ENCODE measurements at places on chromosomes 16 and 17.

DNA sequence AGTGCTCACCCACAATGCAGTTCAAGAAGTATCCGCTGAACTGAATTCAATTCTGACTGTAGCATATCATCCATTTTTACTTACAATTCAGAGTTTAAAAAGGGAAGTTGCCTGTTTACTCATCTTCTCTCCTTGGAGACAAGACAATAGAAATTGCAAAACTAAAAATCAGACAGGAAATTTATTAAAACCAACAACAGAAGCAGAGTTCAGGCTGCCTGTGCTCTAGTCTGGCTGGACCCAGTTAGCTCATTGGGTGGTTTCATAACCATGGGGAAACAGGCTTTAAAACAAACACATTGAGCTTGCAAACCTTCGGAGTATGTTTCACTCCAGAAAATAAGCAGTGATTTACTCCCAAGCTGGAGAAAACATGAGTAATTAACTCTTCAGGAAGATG is 321.4 kb downstream of the GRIN2A start:
- DNase-seq: no peak

GRCh38 chr16:19210280-19210924 is 42.4 kb downstream of the SYT17 start:
- no peak for DNase-seq

DNA sequence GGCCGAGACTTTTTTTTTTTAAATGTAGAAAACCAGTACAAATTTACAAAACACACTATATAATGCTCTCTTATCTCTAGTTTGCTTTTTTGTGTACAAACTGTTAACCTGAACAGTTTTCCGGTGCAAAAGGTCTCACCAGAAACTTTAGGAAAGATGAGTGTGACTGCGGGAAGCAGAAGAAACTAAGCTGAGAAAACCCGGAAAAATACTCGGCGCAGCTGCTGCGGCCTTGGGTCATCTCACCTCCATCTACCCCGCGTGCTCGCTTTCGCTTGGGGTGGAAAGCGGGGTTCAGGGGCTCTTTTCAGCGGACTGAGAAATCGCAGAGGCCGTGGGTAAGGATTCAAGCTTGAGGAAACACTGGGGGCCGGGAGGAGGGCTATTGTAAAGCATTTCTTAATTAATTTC is 1.8 kb downstream of the SALL1 start:
- DNase-seq: no peak

GRCh38 chr16:26569793-26570192 is 496.9 kb upstream of the C16orf82 start:
- no peak for DNase-seq

- no peak for DNase-seq
These were observed 40.6 kb downstream of the GDE1 start for GRCh38 chr16:19481296-19481695.

DNA sequence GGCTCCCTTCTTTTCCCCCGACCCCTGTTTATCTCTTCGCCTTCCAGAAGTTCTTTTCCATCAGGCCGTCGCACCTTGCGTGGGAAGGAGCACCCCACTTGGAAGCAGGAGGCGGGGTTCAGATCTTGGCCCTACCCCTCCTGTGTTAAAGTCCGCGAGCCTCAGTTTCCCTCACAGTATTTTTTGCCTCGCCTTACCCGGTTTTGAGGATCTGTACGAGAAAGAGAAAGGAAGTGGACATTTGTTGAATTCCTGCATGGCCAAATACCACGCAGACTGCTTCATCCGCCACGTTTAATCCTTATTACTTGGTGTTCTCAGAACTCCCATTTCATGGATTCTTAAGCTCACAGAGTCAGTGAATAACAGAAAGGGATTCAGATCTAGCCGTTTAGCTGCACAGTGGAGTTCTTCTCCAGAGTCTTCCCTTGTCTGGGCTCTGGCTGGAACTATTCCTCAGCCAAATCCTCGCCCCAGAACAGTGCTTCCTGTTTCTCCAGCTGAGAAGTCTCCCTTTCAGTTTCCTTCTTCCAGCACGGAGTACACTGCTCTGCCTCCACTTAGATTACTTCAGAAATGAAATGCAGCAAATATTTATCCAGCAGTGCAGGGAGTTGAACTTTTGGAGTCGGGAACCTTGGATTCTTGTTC is 590 bp downstream of the TMEM219 start:
- peak; percentile 24 for DNase-seq

DNA sequence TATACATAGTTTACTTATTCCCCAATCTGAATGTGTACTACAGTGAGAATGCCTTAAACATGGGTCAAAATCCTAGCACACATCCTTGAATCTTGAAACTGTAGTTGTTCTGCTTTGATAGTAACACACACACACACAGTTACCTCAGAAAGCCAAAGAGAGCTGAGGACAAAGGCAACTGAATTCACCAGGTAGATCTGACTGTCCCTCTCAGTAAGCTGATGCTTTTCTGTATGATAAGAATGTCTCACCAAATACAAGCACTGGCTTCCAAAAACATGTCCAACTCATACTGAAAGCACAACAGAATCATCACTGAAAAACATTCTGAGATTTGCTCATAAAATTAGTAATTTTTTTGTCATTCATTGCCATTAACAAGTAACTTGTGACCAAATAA is 104.3 kb upstream of the DYNLRB2 start:
- no peak for DNase-seq

- no peak for DNase-seq
These were observed 11.2 kb downstream of the NCBP3 start for GRCh38 chr17:3834811-3835210.

GRCh38 chr17:79113699-79114457 is 39.3 kb downstream of the ENGASE start:
- DNase-seq: no peak

Data from bone marrow (tissue), 2 donors.